ENCODE measurements at places on chromosomes 2 and 18.

DNA sequence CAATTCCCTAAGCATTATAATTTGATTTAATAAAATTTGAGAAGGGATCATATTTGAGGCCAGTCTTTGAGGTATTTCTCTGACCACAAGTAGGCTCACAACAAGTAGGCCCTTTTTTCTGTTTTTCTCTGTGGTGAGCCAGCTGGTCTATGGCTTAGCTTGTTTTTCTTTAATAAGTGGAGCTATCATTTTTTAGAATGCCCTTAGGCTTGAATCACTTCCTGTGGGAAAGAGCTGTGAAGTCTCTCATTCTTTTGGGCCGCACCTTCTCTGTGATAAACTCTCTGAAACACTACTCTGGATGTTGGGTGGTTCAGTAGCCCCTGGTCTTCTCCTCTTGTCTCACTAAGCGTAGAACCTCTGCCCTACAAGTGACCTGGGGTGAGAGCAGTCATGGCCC, 235.9 kb downstream of the SUCLG1 start:
- DNase-seq, result no peak

GRCh38 chr2:208999911-209000310, 423.9 kb upstream of the MAP2 start:
- no peak for DNase-seq

DNA sequence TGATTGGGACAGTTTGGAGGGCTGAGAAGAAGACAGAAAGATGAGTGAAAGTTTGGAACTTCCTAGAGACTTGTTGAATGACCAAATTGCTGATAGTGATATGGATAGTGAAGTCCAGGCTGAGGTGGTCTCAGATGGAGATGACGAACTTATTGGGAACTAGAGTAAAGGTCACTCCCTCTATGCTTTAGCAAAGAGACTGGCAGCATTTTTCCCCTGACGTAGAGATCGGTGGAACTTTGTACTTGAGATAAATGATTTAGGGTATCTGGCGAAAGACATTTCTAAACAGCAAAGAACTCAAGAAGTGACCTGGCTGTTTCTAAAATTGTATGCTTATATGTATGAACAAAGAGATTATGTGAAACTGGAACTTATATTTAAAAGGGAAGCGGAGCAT, 221.2 kb upstream of the KCNJ3 start:
- no peak for DNase-seq

GRCh38 chr2:237686659-237687136, 59.3 kb downstream of the LRRFIP1 start:
- no peak for DNase-seq

GRCh38 chr2:179729966-179730365, 131.4 kb downstream of the ZNF385B start:
- no peak for DNase-seq

DNA sequence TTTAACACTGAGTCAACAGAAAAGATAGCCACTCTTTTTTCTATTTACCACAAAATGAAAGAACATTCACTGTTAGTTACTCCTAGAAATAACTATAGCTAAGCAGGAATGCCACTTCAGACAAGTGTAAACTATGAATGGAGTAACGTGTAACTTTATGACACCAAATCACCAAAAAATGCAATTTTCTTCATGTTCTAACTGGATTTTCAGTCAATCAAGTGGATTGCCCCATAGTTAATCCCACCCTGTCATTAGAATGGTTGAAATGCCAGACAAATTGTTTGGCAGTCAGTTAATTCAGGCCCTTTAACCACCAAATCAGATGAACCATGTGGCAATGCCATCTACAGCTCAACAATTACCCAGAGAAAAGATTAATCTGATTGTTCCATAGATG, 9.9 kb downstream of the EPHA4 start:
- DNase-seq, result no peak

DNA sequence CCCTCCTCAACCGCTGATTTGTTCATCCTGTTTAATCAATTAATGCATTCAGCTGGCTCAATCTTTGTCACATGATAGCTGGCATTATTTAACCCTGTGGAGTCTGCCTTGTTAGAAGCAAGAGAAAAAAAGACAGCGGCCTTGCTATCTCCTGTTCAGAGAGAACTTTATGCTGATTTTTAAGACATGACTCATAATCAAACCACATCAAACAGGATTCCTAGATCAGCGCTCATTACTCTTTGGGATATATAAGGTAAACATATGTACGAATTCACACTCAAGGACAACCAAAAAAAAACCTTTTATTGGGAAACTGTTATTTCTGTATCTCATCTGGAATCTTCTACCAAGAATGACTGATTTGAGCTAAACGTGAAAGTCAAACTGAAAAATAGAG, 195.1 kb downstream of the C1D start:
- no peak for DNase-seq

DNA sequence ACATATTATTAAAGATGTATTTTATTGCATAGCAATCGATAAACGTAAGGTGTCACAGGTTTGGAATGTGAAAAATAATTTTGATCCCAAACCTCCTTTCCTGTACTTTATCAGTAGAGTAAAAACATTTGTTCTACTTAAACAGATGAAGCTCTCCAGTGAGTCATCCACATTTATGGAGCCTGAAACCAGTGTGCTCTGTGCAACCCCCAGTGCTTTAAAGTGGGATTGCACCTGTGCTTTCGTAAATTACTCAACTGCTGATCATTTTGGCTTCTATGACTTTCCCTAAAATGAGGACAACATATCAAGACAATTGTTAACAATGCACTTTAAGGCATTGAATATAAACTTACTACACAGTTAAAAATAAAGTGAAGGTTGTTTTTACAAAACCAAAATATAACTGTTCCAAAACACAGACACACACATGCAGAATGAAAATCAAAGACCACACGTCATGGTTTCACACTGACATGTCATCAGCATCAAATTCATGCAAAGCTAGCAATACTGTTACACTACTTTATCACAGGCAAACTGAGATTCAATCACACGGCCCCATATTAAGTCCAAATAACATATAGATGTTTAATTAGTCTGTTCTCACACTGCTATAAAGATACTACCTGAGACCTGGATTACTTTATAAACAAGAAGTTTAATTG, 9.7 kb downstream of the TMEM18 start:
- no peak for DNase-seq

- DNase-seq, result no peak
These were observed 96.2 kb downstream of the MAIP1 start for GRCh38 chr2:200051611-200051945.

Data from right kidney (tissue), 9 donors.